Caudate nucleus (tissue), 63 donors: ENCODE measurements at places on chromosomes 3 and 15.

DNA sequence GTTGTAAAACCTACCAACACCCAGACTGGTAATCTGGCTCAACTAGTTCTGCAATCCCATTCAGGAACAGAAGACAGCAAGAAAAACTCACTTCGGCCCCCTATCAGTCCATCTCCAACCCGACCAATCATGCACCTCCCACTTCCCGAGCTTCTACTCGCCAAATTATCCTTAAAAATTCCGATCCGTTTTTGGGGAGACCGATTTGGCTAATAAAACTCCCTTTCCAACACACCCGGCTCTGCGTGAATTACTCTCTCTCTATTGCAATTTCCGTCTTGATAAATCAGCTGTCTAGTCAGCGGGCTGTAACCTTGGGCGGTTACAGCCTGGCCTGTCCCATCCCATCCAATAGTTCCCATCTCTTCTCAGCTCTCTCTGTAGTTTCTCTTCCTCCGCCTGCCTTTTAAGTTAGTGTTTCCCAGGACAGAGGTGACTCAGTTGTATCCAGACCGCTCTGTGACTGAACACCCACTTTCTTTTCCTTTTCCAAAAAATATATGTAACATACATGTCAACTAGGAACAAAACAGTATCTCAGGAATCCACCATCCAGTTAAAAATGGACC, 780 bp upstream of the ACAD9 start:
- DNase-seq, result no peak

- no peak for DNase-seq
Measured at GRCh38 chr3:35617370-35617769, 22.0 kb upstream of the ARPP21 start.

GRCh38 chr15:68781766-68782588, 38.7 kb downstream of the ANP32A start:
- DNase-seq, result no peak

GRCh38 chr3:158769549-158769948, 32.3 kb upstream of the MFSD1 start:
- no peak for DNase-seq

DNA sequence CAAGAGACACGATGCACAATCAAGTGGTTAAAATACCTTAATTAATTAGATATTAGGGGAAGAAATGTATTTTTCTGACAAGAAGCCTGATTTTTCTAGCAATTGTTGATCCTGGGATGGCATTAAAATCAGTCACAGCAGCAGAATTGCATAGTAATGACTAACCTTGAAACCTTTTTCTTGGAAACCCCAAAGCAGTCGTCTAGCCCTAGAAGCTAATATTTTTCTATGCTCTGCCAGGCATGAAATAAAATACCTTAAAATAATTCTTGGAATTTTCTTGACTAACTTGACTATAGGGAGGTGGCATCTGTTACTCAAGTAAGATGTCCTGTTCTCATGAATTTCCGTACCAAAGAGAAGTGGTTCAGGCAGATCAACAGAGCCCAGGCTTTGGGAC, 204.1 kb downstream of the THRB start:
- no peak for DNase-seq

DNA sequence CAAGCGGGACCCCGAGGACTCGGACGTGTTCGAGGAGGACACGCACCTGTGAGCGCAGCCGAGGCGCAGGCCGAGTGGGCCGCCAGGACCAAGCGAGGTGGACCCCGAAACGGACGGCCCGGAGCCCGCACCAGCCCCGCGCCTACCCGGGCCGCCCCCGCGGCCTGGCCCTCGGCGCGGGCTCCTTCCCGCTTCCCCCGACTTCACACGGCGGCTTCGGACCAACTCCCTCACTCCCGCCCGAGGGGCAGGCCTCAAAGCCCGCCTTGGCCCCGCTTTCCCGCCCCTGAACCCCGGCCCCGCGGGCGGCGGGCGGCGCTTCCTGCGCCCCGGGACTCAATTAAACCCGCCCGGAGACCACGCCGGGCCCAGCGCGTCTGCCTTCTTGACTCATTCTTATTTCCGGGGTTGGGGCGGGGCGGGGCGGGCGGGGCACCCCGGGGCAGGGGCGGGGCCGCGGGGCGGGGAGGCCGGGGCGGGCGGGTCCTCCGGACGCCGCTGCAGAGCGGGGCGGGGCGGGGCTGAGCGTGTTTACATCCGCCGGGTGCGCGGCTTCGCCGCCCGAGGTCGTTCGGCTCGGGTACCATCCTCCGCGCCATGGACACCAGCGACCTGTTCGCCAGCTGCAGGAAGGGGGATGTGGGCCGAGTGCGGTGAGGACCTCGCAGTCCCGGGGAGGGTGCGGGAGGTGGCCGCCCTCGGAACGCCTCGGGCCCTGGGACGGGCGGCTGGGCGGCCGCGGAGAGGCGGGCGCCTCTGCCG, at the start of gene ABTB1:
Gene ABTB1 (plus strand): TSS at position 524 of the 762 bp plus-strand sequence. CDS start 74 bp downstream, at position 598.
- DNase-seq, result peak; percentile 47

DNA sequence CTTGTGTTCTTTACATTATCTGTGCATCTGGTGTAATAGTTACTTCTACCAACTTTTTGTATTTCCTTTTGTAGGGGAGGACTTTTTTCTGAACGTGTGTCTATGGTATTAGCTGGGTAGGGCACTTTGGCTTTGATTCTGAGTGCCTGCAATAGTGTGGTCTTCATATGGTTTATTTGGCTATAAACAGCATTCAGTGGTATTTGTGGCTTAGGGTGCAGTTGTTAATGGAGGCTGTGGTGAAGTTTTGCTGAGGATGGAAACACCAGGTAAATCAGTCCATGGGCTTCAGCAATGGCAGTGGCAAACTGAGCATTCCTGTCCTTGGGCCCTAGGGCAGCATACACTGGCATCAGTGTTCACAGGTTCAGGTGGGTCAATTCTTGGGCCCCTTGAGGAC, 230.6 kb upstream of the CTNNB1 start:
- no peak for DNase-seq
